ENCODE measurements at places on chromosomes 2 and 18.

DNA sequence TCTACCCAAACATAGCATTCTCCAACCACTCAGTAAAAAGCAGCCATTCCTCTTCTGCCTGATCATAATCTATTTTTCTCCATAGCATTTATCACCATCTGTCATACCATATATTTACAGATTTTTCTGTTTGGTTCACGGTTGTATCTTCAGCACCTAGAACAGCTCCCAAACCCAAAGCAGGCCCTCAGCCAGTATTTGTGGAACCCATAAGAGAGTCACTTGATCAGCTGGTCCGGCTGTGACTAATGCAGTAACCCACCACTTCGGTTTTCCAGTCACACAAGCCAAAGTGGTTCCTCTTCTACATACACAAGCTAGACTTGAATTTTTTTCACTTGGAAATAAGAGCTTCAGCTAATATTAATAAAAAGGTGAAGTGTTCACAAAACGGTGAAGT lies 511.6 kb upstream of the CELF4 start:
- DNase-seq: no peak

DNA sequence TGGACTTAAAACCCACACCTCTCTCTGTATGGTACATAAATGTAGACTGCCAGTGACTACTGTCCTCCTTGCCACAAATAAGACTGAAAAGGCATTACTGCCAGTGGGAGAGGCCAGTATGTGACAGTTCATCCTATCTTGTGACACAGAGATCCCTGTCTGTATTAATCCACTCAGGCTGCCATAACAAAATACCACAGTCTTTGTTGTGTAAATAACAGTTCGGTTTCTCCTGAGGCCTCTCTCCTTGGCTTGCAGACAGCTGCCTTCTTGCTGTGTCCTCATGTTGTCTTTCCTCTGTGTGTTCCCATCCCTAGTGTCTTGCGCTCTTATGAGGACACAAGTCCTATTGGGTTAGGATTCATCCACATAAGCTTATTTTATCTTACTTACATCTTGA lies 46.4 kb upstream of the IL1RL1 start:
- no peak for DNase-seq

GRCh38 chr2:236622660-236623059 lies 53.0 kb downstream of the ACKR3 start:
- no peak for DNase-seq

DNA sequence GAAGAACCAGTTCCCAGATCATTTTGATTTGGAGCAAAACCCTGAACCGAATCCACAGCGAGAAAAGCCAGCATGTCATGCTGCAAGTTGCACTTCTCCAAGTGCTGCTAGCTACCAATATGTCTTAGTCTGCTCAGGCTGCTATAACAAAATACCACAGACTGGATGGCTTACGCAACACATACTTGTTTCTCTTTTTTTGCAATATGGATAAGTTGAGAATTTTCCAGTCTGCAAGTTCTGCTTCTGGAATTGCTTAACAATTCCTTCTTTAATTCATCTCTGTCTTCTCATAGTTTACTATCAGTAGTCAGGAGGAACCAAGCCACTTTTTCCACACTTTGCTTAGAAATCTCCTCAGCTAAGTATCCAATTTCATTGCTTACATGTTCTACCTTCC lies 105.9 kb upstream of the RBBP8 start:
- no peak for DNase-seq

DNA sequence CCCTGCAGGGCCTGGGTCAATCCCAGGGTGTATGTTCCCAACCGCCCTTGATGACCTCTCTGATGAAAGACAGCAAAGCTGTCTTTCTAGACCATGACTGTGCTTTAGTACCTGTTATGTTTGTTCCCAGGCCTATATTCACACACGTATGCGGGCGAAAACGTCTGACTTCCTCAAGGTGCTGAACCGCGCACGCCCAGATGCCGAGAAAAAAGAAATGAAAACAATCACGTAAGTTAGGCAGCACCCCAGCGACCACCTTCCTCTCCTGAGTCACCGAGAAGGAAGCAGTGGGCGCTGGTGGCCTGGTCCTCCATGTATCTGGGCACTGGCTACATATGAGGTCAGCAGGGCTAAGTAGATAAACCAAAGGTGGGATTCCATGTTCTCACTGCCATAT lies 11.1 kb upstream of the GPBAR1 start:
- DNase-seq: no peak

- no peak for DNase-seq
Measured at GRCh38 chr18:3440341-3440740, 9.6 kb upstream of the TGIF1 start.
